ENCODE measurements at places on chromosomes 4 and X.
A peak's percentile ranks its signal among the peaks of the same experiment; 100 is the strongest.

GRCh38 chr4:55554453-55555030 is 7.8 kb upstream of the CLOCK start:
- DNase-seq: peak; percentile 97

GRCh38 chrX:105662248-105662647 is 160.1 kb upstream of the NRK start:
- no peak for DNase-seq

GRCh38 chr4:147633643-147634042 is 16.4 kb downstream of the TMEM184C start:
- no peak for DNase-seq

GRCh38 chr4:121950212-121950679 is 1.6 kb downstream of the TRPC3 start:
- peak; percentile 14 for DNase-seq

GRCh38 chrX:74853255-74853654 is 72.0 kb downstream of the NEXMIF start:
- DNase-seq: no peak

- DNase-seq: no peak
Measured at GRCh38 chr4:37475776-37476175, 210.4 kb downstream of the RELL1 start.

GRCh38 chr4:170724191-170724590 is 634.4 kb upstream of the AADAT start:
- DNase-seq: no peak

GRCh38 chr4:31647786-31648185 is 927.6 kb downstream of the PCDH7 start:
- no peak for DNase-seq

- peak; percentile 72 for DNase-seq
Measured at GRCh38 chr4:185134307-185134869, 8.7 kb upstream of the SLC25A4 start.

DNA sequence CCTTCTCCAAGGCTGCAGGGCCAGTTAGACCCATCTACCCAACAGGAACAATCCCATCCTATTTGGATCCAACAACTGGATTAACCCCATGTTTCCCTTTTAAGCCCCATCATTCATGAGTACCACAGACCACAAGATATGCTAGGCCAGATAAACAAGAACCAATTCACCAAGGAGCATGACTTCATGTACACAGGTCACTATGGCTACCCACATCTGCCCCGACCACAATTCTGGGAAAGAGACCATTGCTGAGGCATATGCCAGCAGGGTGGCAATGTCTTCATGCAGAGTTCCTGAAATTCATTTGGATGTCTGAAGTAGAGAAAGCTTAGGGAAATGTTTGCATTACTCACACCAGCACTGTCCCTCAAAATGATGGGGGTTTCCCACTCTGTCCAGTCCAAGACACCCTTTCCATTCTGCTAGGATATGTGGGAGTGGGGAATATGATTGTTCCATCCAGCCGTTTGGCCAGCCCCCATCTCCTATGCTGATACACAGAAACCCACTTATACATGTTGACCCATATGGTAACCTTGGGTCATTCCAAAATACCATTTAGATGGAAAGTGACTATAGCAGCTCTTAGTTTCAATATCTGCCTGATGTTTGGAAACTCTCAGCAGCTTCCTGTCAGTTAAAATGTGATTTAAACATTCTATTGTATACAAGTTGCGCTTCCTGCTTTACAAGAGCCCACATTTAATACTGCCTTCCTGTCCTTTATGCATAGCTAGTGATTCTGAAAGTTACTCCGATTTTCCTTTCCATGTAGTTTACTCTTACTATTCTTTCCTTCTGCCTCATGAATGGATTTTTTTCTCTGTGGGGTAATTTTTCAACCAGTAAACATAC is 129.0 kb downstream of the AMMECR1 start:
- no peak for DNase-seq

DNA sequence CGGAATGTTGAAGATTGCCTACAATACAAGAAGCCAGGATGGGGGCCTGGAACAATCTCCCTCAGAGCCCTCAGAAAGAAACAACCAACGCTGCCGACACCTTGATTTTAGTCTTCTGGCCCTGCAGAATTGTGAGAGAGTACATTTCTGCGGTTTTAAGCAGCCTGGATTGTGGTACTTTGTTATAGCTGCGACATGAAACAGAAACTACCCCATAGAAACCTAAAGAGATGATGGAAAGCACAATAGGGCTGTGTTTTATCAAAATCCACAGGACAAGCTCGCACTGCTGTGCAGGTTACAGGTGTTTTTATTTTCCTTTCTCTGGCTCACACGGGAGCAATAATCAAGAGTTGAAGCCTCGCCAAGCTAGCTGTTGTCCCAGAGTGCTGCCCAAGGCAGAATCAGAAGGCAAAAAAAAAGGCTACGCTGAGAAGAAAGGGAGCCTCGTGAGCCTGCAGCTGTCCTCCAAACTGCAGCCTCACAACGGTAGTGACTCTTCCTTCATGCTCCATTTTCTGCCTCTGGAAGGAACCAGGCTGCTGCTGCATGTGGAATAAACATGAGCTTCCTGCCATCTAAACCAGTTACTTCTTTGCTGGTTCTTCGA is 232.4 kb downstream of the LDB2 start:
- no peak for DNase-seq

DNA sequence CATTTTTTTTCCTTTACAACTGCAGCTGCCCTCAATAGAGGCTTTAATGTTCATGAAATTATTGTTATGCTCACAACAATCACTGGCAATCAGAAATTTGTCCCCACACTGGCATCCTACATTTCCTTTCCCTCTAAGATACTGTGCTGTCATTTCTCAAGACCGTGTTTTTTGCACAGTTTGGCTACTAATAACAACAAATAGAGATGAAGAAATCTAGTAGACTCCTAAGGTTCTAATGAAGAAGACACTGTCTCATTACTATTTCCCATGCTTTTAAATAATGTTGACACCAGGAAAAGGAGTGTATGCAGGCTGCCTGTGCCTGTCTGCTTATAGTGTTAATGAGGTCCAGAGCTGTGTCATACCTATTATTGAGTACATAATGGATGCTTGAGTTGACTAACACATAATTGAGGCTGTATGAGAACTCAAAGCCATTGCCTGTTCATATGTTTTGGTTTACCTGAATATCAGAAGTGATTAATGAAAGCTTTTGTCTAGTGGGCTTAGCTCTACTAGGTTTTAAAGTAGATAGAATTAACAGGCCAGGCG is 1.5 kb upstream of the EIF4E start:
- no peak for DNase-seq

DNA sequence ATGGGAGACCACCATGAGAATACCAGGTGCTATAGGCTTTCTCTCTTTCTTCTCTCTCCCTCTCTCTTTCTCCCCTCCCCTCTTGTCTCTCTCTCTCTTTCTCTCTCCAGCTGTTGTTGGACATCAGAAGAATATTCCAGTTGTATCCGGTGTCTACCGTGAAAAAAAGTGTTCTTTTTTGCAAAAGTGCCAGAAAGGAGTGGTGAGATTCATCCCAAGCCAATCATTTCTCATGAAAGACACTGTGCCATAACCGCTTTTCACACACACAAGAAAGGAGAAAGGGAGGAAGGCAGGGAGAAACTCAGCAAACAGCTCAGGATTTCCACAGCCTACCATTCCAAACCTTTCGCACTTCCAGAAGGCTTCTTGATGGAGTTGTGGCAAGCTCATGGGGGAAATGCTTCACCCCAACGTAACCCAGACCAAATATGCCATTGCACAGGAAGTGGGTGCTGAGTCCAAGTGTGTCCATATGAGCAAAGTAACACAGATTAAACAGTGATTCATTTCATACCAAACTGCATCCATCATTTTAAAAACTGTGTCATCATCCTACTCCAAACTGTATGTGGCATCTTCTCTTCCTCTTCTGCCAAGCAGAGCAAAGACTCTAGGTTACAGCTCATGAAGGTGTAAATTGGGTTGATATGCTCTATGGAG is 224.0 kb downstream of the APBB2 start:
- DNase-seq: no peak

- DNase-seq: no peak
Measured at GRCh38 chrX:28693101-28693500, 105.9 kb downstream of the IL1RAPL1 start.

GRCh38 chr4:177006331-177006730 is 213.6 kb upstream of the VEGFC start:
- DNase-seq: no peak

DNA sequence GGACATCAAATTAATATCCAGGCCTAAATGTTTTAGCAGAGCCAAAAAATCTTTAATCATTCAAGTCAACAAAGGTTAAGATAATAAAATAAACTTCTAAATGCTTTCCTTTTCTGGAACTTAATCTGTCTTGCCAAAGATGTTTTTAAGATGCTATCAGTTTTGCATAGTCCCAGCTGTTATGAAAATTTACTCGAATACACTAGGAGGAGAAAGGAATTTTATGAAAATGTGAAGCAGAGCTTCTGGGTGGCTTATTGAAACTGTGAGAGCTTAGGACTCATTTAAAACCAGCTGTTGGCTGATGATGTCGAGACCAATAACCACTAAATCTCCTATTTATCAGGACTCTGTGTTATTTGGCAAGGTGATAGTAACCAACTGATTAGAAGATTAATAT is 202.2 kb upstream of the ETNPPL start:
- no peak for DNase-seq

GRCh38 chr4:87540146-87541058 is 11.2 kb upstream of the SPARCL1 start:
- no peak for DNase-seq

- DNase-seq: no peak
Measured at GRCh38 chr4:15695240-15695699, 7.6 kb upstream of the BST1 start.

- DNase-seq: no peak
Measured at GRCh38 chr4:172675232-172675631, 493.4 kb upstream of the GALNT7 start.

DNA sequence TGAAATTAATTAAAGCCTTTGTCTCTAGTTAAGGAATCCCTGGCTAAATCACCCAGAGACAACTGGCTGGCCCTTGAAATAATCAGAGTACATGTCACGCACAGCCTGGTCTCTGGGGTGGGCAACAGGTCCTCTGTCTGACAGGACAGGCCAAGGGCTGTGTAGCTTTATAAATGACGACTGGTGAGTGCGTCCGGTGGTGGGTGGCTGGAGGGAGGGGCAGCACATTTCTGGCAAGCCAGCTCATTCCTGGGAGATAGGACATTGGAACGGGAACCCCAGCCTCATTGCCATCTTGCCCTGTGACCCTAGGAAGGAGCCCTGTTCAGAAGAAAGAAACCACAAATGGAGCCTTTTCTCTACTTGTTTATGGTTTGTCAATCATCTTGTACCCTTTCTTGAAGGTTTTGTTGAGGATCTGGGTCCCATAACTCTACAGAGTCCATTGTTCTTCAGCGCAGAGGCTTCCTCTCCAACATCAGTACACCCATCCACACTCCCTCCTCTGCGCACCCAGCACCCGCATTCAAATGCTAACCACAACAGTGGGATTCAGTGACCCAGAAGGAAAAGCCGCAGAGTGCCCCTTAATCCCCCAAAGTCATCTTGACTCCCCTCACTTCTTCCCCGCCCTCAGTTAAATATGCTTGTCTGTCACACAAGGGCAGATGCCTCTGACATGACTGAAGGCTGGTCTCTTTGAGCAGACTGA is 368.1 kb downstream of the UNC5C start:
- DNase-seq: no peak

DNA sequence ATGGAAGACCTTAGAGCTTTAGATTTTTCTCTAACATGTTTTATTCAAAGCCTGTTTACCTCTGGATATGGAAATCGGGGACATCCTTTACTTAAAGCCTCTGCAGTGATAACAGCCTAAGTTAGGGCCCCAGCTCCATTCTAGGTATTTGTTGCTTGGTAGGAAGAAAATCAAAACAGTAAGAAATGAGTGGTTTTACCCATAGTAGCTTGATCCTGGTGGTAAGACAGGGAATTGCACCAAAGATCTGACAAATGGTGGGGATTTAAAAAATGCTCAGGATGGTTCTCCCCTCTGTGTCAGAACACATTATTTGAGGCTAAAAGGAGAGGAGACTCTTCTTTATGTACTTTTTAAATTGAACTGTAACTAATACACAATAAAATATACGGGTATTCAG is 52.4 kb downstream of the AFF2 start:
- DNase-seq: peak; percentile 0

- DNase-seq: no peak
Measured at GRCh38 chr4:67125636-67126514, 419.4 kb downstream of the CENPC start.

GRCh38 chr4:10050721-10051120 is 29.4 kb upstream of the SLC2A9 start:
- no peak for DNase-seq

GRCh38 chr4:2295500-2295899 is 33.6 kb upstream of the MXD4 start:
- DNase-seq: no peak

- peak; percentile 79 for DNase-seq
Measured at GRCh38 chr4:101282076-101282844, 65.1 kb downstream of the PPP3CA start.

DNA sequence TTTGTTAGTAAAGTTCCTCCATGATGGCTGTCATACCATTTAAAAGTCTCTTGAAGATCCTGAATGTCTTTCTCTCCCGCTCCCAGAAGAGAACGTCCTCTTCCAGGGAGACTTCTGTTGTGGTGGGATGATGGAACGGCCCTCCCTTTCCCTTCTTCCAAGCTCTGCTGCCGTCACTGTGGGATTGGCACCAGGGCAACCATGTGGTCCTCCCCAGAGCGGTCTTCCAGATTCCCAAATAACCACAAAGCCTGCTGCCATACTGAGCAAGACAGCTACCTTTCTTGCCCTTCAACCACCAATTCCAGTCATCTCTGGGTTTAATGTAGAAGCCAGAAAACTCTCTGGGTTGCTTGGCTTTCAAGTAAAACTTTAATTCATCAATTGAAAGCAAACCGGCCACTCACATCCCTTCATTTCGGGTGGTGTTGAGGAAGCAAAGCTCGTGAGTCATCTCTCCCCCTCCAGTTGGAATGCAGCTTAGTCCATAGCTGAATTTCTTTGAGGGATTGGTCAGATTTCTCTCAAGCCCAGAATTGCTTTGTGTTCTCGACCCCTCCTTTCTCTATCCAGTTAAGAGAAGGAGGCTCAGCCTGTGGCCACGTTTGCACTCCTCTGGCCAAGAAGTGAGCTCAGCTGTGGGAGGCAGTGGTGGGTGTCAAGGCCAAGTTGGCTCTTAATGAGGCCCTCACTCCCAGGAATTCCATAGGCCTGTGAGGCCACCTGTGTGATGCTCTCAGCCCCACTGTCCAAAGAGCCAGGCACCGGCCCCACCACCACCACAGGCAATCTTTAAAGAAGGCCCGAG is 36.9 kb downstream of the FHDC1 start:
- no peak for DNase-seq

DNA sequence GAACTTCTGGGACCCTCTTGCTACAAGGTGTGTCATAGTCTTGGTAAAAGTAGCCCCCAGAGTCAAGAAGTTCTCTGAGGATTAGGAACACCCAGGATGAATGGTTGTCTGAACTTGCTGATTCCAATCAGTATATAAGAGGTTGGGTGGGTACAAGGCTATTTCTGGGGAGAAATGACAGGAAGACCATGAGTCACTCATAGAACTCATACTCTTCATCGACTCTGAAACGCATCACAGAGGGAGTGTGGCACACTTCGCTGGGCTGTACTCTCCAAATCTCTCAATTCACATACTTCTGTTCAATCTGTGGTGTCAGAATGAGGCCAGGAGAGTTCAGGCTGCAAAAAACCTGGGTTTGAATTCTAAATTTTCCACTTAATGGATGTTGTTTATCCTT is 193.2 kb upstream of the LEF1 start:
- no peak for DNase-seq

Data from Kasumi-1 (cell line).